Stimulated activated CD4-positive, alpha-beta T cell treated with anti-CD3 and anti-CD28 coated beads, Interleukin-2, amount 100 ng/mL, for 48 hours (primary cell): ENCODE measurements at places on chromosomes 1 and 21.

GRCh38 chr1:245258271-245258920 is 103.6 kb downstream of the KIF26B start:
- DNase-seq = no peak

- no peak for DNase-seq
Observed at GRCh38 chr1:68815632-68816031, 318.8 kb upstream of the DEPDC1 start.

GRCh38 chr1:213003256-213003655 is 12.4 kb downstream of the ANGEL2 start:
- DNase-seq = no peak

DNA sequence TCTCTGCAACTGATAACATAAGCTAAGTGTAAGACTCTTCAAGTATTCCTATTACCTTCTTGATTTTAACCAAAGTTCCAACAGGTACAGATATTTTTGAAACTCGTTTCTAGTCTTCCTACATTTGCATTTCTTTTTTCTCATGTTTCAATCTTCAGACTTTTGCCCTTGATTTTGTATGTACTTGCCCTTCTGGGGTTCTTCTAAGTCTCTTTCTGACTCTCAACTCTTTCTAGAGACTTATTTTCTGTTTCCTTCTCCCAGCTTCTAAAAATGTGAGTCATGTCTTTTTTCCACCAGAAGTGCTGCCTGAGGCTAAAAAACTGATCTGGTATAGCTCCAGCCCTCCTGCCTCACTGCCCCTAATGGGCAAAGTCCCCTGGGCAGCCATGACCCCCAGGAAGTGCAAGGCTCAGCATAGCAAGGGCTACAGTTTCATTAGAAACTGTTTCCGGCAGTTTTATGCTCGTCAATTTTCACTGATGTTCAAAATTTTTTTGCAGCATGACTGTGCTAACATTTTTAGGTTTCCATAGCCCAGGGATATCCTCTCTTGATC is 265.9 kb downstream of the SEC16B start:
- no peak for DNase-seq

- DNase-seq = no peak
Observed at GRCh38 chr1:227434808-227435444, 116.6 kb upstream of the CDC42BPA start.

GRCh38 chr1:192959657-192960186 is 99.4 kb downstream of the UCHL5 start:
- DNase-seq = no peak

DNA sequence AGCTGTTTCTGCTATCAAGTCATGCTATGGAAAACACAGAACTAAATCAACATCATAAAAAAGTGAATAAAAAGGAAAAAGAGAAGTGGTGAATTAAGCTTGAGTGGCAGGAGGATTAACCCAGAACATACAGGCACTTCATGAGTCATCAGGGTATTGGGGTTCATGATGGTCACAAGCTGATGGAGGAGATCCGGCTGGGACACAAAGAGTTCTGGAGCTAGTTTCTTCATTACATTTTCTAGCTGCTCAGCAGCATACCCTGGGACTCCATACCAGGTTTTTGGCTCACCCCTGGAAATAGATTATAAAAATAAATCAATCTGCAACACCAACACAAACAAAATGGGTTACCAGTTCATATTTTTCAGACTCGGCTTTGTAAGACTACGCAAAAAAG is 42.5 kb upstream of the SYT2 start:
- no peak for DNase-seq

- no peak for DNase-seq
Observed at GRCh38 chr21:36425286-36425685, 40.1 kb downstream of the CHAF1B start.

- no peak for DNase-seq
Observed at GRCh38 chr1:9005395-9005708, 20.9 kb downstream of the SLC2A7 start.

DNA sequence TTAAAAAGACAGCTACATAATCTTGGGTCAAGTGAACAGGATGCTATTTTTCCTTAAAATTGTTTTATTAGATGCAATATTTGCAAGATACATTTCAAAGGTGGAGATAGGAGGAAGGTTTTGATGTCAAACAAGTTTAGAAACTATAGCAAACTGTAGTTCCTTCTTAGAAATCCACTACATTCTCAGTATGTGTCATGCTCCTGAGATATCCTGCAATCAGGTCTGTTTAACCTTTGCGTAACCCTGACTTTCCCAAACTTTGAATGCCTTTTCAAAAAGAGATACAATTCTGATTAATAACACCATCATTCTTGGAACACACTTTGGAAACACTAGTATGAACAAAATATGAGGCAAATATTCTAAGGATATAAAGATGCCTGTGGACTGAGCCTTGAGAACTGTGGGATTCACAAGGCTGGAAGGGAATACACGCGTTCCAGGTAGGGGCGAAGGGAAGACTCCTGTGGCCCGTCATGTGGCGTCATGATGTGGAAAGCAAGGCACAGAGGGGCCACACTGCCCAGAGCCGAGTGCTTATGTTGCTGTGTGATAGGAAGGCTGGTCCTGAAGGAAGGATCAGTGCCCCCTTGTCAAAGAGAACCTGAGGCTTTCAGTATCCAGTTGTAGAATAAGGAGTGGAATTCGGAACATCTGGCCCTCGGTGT is 19.6 kb upstream of the TARBP1 start:
- no peak for DNase-seq

- no peak for DNase-seq
Observed at GRCh38 chr1:28887419-28887834, 26.9 kb upstream of the EPB41 start.

- no peak for DNase-seq
Observed at GRCh38 chr1:47687631-47688460, 250.0 kb downstream of the FOXD2 start.

GRCh38 chr1:20885121-20885520 is 98.0 kb upstream of the HP1BP3 start:
- DNase-seq = no peak

GRCh38 chr1:193014400-193014799 is 44.8 kb downstream of the UCHL5 start:
- DNase-seq = no peak

DNA sequence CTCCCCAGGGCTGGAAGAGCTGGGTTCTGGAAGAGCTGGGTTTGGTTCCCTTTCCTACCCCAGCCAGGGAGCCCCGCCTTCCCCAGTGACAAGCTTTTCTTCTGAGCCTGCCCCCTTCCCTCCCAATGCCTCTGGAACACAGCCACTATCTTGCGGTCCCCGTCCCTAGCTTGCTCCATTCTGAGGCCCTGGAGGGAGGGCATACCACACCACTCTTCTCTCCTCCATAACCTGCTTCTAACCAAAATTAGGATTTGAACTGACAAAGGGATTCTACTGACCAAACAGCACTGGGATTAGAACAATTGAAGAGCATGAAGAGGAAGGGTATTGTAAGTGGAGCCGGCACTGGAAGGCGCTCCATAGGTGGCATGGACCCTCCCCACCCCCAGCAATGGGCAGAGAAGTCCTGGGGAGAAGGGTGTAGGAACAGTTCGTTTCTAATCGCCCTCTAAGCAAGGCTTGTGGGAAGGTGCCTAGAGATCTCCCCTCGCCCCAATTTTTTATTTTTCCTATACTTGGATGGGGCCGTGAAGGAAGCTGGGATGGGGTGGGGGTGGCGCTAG is 690 bp downstream of the C1orf216 start:
- no peak for DNase-seq

- no peak for DNase-seq
Observed at GRCh38 chr1:1034439-1034781, 14.5 kb downstream of the AGRN start.

DNA sequence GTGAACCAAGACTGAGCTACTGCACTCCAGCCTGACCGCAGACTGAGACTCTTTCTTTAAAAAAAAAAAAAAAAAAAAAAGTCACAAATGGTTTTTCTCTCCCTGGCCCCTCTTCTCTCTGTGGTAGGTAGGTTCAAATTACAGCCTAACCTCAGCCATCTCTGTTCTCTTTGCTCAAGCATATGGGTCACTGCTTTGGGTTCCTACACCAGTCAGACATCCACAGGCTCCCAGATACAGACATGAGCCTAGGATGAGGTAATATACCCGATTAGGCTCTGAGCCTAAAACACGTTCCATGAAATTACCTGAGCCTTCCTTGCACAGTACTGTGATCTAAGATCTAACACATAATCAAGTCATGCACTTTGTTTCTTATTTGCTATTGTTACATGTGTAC is 90.5 kb upstream of the JAK1 start:
- no peak for DNase-seq

- no peak for DNase-seq
Observed at GRCh38 chr1:11308699-11309224, 35.8 kb downstream of the UBIAD1 start.

DNA sequence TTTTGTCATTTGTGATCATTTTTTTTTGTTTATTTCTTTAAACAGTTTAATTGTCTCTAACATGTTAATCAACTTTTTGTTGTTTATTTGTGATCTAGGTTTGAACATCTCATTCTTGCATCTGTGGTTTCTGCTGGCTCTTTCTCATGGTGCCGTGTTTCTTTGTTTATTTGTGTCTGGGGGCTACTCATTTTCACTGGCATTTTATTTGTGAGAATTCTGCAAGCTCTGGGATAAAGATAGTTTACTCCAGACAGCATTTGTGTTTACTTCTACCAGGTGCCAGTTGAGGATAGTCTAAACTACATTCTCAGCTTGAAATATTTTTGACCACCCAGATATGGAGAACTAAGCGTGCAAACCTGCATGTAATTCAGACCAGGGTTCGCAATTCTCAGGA is 508.6 kb downstream of the KIF26B start:
- DNase-seq = no peak

DNA sequence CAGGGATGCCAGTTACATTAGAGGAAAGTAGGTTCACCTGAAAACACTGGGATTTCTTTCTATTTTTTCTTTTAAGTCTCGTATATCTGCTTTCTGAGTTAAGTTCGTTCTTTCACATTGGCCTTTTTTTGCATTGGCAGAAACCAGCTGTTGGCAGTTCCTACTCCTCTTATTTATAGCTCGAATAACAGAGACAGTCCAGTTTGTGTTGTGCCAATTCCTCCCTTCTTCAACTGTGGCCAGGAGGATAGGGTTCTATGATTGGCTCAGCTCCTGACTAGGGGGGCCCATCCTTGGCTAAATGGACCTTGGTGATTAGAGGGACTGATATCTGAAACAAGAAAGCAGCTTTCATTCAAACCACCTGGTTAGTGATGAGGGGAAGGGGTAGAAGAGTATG is 115.8 kb downstream of the RPS6KC1 start:
- DNase-seq = no peak

- DNase-seq = no peak
Observed at GRCh38 chr21:38351176-38351959, 94.6 kb downstream of the KCNJ15 start.

GRCh38 chr1:200380589-200381021 is 29.2 kb downstream of the ZNF281 start:
- DNase-seq = no peak

- DNase-seq = no peak
Observed at GRCh38 chr1:218383051-218383450, 37.9 kb downstream of the TGFB2 start.

DNA sequence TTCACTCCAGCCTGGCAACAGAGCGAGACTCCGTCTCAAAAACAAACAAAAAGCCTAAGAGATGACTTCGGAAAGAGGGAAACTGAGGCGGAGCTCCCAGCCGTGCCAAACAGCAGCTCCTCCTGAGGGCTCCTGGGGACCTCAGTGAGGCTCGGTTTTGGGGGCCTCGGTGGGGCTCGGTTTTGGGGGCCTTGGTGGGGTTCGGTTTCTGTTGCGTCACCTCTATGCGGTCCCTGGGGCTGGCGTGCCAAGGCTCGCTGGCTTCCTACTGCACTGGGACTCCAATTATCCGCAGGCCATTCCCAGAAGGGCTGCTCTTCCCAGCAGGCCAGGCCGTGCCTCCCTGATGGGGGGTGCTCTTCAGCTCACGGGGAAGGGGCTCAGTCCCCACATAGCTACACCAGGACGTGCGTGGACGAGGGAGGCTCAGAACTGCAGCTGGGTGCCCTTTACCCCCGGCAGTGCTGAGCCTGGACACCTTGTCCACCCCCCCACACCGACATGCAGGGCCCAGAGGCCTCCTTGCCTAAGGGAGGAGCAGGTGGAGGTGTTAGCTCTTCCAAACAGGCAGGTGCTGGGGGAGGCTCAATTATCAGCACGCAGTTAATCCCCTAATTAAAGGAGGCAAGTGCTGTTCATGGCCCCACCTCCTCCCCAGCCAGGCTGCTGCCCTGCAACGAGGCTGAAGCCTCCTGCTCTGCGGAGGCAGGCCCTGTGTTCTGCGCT is 5.1 kb upstream of the C1orf159 start:
- no peak for DNase-seq

DNA sequence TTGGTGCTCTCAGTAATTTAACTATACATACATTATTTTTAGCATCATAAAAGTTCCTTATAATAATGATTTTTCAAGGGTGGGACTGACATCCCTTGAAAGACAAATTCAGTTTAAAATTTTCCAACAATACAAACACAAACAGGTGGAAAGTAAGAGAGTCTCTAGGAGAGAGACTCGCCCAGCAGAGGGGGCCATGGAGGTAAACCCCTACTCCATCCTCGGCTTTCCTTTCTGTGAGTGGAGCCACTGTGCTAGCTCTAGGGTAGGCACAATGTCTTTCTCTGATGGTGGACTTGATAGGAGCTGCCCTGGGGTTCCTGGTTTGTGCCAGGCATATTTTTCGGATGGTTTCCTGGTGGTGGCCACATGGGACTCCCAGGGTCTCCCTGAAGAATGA is 8.3 kb downstream of the CSMD2 start:
- DNase-seq = no peak

- DNase-seq = no peak
Observed at GRCh38 chr1:103101399-103101798, 6.9 kb downstream of the COL11A1 start.

GRCh38 chr21:26225046-26225445 is 54.5 kb upstream of the APP start:
- DNase-seq = no peak

DNA sequence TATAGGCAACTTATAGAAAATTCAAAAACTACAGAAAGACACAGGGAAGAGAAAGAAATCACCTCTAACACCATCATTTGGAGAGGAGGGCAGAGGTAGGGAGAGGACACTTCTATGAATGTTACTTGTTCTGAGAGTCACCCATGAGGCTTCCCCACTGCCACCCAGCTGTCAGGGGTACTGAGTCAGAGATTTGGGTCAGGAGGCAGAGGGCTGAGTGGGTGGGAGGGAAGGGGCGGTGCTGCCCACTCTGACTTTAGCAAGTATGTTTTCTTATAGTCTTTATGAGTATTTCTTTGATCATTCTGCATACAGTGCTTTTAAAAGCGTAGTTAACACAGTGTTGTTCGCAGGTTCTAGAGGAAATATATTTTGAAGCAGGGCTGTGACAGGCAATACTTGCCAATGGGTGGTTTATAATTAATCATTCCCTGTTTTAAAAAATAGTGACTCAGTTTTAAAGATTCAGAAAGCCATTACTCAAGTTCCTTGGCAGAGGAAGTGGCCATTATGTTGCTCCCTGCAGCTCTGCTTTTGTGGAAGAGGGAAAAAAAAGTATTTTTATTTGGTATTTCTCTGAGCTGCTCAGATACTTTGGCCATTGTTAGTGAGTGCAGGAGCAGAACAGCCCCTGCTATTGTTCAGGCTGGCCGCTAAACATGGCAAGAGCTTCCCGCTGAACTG is 18.3 kb downstream of the IL6R start:
- DNase-seq = no peak

GRCh38 chr1:101167891-101168290 is 68.9 kb upstream of the S1PR1 start:
- no peak for DNase-seq
